ENCODE measurements at places on chromosomes 6 and 20.

GRCh38 chr20:50579511-50579910 lies 69.3 kb downstream of the PTPN1 start:
- DNase-seq = no peak

GRCh38 chr6:12012038-12012557 lies at the start of gene HIVEP1:
HIVEP1 (plus strand) TSS chr6:12012312; CDS start chr6:12015629, 3,317 bp downstream.
- DNase-seq = no peak

DNA sequence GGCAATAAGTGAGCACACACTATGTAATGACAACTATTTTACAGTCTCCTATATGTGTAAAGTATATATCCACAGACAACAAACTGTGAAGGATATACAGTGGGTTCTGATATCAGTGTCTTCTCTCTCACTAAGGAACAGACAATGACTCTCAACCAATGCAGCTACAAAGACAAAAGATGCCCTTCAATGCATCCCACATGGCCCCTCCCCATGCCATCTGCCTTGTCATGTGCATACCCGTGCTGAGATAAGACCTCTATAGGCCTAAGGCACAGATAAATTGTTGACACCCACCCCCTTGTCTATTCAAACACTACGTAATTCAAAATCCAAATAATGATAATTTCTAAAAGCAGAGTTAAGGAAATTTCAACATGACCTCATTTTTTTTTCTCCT lies 1123.5 kb upstream of the MAP3K7 start:
- DNase-seq = no peak

DNA sequence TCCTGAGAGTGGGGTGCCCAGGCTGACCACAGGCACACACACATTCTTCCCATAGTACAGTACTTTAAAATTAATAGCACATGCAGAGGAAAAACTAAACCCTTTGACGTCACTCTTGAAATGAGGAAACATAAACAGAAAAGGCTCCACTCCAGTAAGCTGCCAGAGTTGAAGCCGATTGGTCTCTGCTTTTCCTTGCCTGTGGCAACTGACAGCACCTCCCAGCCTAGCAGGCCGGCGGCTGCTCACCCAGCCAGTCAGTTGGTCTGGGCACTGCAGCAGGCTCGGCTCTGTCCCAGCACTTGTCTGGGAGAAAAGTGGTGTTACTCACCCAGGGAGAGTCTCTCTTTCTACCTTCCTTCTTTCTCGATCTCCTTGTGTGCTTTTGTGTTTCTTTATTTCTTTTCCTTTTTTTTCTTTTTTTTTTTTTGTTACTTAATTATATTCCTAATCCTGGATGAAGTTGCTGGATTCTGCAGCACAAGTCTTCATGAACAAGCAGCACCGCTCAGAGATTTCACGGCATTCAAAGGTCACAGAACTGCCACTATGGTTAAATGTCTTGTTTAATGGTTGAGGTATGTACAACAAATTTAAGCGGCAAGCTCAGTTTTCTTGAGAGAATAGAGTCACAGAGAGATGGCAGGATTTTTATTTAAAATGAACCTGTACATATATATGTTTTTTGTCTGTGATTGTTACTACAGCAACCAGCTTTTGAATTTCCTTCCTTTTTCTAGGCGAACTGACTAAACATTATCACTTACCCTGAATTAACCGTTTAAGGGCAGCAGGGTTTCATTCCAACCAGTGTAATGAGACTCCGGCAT lies at the start of gene PDE7B:
PDE7B (plus strand) TSS at position 260 of the 830 bp plus-strand sequence.
- DNase-seq = peak; percentile 23

DNA sequence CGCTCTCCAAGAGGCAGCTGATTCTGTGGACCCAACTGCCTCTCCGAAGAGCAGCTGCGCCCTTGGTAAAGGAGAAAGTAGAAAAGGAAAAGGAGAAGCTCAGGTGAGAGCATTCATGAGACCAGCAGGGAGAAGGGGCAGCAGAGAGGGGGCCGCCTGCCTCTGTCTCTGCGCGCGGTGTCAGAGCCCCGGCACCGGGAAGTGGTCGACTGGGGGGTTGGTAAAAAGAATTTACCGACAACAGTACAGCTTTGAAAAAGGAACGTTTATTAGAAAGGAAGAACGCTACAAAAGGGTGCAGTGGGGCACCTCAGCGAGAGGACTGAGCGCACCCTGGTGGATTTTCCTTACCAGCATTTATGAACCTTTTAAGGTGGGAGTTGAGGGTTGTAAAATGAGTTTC lies 61.9 kb downstream of the GPR6 start:
- DNase-seq = peak; percentile 17

- DNase-seq = no peak
Observed at GRCh38 chr6:116159782-116160524, 34.0 kb upstream of the COL10A1 start.

DNA sequence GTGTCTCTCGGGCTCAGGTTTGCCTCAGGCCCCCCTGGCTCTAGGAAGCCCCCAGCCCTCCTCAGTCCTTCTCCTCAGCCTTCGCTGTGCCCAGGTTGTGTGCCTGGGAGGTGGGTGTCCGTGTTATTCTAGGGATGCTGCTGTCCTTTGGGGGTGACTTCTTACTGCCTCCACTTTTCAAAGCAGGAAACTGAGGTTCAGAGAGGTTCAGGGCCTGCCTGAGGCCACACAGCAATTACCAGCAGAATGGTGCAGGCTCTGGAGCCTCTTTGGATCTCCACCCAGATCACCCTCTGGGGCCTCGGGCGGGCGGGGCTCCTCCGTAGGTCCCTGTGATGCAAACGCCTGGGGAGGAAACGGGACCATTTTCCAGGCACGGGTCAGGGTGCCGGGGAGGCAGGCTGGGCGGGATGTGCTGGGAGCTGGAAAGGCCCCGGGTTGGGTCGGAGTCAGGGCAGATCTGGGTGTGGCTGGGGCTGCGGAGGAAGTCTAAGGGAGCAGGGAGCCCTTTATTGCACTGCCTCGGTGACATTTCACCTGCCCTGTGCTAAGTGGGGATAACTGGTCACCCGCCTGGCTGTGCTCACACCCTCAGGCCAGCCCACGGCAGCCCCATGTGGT lies 23.2 kb downstream of the GATA5 start:
- DNase-seq = no peak

GRCh38 chr20:10792291-10792690 lies 118.5 kb upstream of the JAG1 start:
- DNase-seq = no peak

DNA sequence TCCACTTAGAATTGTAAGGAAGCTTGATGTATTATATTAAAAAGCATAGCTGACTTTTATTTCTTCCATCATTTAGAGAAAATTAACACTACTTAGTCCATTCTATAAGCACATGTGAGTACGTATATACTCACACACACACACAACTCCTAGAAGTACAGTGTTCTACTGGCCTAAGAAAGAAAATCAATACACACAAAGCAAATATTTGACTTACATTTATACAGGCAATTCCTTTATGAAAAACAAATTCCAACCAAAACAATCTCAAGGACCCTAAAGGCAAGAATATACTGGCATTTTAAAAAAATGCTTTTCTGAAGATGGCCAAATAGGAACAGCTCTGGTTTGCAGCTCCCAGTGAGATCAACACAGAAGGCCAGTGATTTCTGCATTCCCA lies 71.9 kb downstream of the NRSN1 start:
- no peak for DNase-seq

GRCh38 chr6:53615633-53616449 lies 49.7 kb downstream of the KLHL31 start:
- no peak for DNase-seq

- DNase-seq = no peak
Observed at GRCh38 chr6:123117145-123117908, 121.3 kb downstream of the CLVS2 start.

DNA sequence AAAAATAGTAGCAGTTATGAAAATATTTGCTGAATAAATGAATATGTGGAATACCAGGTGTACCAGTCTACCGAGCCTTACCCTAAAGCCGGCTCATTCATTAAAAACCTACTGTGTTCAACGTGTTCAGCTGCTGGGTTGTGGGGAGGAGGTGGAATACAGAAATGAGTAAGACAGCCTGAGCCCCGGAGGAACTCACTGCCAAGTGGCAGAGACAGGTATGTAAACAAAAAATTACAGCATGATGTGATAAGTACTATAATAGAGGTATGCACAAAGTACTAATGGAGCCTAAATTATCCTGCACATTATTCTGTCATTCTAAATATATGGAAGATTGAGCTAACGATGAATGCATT lies 6.8 kb upstream of the ADTRP start:
- DNase-seq = no peak

DNA sequence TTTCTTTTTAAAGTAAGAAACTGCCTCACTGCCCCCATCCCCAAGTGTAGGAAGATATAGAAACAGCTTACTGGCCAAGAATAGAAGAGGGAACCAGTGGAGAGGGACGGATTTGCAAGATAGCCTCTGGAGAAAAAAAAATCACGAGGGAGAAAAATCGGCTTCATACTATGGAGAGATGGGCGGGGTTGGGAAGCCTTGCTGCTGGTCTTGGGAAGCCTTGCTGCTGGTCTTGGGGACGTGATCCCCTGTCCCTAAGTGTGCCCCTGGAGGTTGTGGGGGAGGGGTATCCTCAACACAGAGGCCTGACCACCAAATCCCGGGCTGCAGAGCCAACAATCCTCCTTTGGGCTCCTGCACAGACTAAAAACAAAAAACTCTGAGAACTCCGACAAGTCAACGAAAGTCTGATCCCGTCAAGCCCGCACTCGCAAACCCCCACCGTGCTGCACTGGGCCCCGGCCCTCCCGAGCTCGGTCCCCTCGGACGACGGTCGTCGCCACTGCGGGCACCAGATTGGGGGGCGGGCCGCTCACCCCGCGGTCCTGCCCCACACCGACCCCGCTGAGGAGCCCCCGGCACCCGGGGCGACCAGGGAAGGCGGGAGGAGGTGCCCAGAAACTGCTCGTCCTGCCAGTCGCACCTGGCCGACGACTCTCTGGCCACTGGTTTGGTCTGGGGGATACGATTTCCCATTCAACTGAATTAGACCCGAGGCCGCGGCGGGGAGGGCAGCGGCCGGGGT lies 750 bp downstream of the MAP7 start:
- DNase-seq = peak; percentile 22

DNA sequence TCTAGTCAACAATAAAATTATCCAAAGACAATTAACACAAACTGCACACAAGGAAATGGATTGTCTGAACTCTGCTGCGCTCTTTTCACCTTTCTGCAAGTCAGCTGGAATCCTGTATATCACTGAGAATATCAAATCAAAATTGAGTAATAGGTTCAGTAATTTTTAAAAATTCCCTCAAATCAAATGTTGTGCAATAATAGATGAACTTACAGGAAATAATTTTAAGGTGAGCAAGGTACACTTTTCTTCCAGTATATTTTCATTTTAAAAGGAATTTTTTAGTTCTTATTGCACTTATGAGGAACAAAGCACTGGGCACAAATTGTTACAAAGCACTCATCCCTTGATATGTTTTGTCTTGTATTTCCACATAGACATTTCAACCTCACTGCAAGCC lies 1.2 kb downstream of the SAYSD1 start:
- no peak for DNase-seq

- no peak for DNase-seq
Observed at GRCh38 chr6:20606831-20607230, 72.6 kb downstream of the CDKAL1 start.

- no peak for DNase-seq
Observed at GRCh38 chr6:52227495-52227894, 16.8 kb downstream of the IL17F start.

GRCh38 chr6:114446342-114446741 lies 103.5 kb upstream of the HS3ST5 start:
- no peak for DNase-seq

DNA sequence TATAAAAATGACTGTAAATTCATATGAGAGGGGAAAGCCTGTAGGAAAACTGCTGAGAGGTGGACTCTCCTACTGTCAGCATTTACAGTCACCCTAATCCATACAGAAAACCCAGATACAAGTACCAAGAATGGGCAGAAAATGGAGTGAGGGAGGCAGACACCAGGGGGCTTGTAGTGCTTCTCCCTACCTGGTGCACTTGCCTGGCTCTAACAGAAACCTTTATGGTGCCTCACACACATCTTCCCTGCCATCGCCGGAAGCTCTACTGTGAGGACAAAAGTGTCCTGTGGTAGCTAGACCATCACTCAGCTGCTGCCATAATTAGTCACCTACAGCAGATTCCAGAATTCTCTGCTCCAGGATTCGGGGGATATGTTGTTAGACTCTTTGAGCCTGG lies 441.3 kb downstream of the TFAP2B start:
- no peak for DNase-seq

GRCh38 chr6:36613200-36613995 lies 19.2 kb downstream of the SRSF3 start:
- no peak for DNase-seq

- no peak for DNase-seq
Observed at GRCh38 chr20:50724851-50725723, 6.3 kb upstream of the PARD6B start.

DNA sequence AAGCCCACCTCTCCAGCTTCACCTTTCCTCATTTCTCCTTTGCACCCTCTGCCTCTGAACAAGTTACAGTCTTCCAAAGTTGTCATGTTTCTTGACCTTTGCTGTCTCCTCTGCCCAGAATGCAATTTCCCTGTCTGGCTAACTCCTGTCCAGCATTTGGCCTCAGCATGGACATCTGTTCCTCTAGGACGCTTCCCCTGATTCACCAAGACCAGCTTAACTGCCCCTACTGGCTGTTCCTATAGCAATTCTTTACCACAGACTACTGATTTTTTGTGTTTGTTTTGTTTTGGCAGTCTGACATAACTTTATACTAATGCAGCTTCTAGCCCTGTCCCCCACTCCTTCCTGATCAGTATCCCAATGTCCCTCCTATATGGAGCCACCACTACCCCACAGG lies 13.4 kb downstream of the GNL1 start:
- no peak for DNase-seq

- DNase-seq = no peak
Observed at GRCh38 chr6:155319902-155320301, 5.6 kb upstream of the TFB1M start.

- DNase-seq = no peak
Observed at GRCh38 chr6:136592930-136593673, 42.9 kb upstream of the MAP7 start.

DNA sequence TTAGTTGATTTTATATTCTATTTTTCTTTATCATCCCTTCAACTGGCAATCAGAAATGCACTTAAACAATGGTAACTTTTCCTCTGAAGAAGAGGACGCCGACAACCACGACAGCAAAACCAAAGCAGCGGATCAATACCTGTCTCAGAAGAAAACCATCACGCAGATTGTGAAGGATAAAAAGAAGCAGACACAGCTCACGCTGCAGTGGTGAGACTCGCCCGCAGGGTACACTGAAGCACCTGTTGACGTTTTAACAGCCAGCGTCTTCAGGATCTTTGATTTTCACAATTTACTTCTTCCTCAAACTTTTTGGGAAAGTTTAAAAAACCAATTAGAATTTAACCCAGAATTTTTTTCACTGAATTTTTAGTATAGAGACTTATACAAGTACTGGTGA lies 701 bp downstream of the RFX6 start:
- no peak for DNase-seq

- DNase-seq = no peak
Observed at GRCh38 chr6:56404599-56404998, 157.2 kb upstream of the COL21A1 start.

GRCh38 chr20:6122111-6122872 lies 538 bp downstream of the FERMT1 start:
- DNase-seq = no peak

GRCh38 chr6:126113261-126113660 lies 126.9 kb downstream of the TRMT11 start:
- DNase-seq = no peak

Measured in CD8-positive, alpha-beta T cell (primary cell).